Ecto neural progenitor cell (in vitro differentiated cells): ENCODE measurements at places on chromosomes 2 and 18.
A peak's percentile ranks its signal among the peaks of the same experiment; 100 is the strongest.

DNA sequence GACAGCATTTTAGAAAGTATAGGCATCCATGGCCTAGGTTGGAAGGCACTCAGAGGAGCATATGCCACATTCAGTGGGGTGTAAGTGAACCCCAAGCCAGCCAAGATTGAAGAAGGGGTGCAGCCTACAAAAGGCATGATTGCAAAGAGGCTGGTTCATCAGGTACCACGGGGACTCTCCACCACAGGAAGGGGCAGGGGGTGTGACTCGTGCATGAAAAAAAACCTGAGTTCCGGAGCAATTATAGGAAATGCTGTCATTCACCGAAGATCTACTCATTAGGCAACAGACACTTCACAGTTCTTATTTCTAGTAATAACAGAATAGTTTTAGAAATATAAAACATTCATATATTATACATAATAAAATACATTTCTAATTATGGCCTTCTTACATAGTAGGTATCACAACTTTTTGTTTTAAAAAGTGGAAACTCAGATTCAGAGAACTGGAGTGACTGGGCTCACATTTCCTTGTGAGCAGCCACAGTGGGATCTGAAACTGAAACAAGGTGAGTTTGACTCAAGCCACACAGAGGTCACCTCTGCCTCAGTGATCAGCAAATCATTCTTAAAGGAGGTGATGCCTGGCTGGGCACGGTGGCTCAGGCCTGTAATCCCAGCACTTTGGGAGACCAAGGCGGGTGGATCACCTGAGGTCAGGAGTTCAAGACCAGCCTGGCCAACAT lies 188.4 kb upstream of the GYPC start:
- DNase-seq, result no peak

DNA sequence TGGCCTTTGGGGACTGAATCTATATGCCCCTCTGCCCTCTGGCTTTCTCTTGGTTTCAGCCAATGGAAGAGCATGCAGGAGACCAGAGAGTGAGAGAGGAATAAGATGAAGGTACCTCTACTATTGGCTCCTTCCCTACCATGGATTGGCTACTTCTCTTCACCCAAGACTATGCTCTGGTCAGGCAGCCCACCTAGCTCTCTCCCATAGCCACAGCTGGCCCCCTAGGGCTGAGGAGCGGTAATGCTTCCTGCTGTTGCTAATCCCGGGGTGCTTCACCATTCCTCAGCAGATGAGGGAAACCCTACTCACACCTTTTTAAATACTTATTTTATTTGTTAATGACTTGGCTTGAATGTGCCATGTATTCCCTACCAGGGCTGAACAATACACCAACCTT lies 142.4 kb downstream of the MREG start:
- no peak for DNase-seq

DNA sequence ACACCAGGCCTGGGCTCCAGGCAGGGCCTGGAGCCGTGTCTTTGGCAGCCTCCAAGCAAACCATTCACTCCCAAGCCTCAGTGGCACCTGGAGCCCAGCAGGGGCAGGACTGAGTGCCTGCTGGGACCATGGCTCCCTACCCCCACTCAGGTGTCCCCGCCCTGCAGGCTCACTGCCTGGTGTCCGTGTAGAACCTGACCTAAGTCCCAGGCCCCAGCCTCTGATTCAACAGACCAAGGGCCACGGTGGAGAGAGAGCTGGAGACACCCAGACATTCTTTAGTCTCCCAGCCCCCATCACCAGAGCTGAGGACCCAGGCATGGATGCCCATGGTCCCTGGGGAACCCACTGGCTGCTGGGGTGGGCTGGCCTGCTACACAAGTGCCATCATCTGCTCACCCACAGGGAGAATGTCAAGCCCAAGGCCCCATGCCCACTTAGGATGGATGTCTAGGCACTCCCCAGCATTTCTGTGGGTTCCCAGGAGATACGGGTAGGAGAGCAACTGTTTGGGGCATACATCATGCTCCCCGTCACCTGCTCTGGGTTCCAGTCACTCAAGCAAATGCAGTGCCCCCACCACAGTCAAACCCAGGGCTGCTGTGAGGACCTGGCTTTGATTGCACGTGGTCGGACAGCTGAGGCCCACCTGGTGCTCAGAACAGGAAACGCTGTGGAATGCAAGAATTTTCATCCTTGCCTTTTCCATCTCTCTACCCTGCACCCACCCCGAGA lies 42.9 kb upstream of the ATG16L1 start:
- no peak for DNase-seq

GRCh38 chr2:149562324-149562723 lies 25.3 kb downstream of the MMADHC start:
- DNase-seq, result no peak

DNA sequence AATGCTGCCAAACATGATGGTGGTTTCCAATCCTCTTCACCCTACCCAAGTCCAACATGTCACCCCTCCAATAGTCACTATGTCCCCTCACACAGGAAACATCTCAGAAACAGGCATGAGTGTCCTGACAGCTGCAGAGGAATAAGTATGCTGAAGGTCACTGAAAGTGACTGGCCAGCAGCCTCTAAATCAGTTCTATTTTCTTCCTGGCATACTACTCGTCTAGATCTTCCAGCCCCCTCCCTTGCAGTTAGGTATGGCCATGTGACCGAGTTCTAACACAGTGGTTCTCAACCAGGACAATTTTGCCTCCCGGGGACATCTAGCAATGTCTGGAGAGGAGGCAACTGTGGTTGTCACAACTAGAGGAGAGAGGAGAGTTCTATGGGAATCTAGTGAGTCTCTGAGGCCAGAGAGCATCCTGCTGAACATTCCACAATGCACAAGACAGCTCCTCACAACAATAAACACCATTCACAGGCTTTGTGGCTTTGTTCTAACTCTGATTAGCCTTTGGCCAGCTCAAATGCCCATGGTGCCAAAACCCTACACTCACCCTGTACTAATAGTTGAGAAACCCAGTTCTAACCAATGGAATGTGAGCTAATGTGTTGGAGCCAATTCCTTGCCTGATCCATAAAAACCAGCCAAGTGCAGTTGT lies 12.6 kb upstream of the ID2 start:
- DNase-seq, result peak; percentile 22

GRCh38 chr2:143142598-143142997 lies 13.4 kb downstream of the ARHGAP15 start:
- no peak for DNase-seq

- no peak for DNase-seq
Observed at GRCh38 chr2:53867169-53867568, 7.4 kb upstream of the GPR75 start.

DNA sequence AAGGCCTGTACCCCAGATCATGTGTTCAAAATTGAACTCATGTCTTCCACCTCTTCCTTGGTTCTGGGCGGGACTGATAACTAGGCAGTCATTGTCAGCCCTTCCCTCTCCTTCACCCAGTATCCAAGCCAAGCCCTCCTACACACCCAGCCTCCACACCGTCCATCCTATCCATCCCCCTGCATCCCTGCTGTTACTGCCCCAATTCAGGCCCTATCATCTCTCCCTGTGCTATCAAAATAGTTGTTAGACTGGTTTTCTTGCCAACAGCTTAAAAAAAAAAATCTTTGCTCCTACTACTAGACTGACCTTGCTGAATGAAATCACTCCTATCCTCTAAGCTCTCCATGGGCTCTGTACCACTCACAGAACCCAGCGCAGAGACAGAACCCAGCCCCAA lies 32.8 kb downstream of the TGFA start:
- DNase-seq, result no peak

- DNase-seq, result no peak
Observed at GRCh38 chr2:214747992-214748391, 61.5 kb downstream of the BARD1 start.

DNA sequence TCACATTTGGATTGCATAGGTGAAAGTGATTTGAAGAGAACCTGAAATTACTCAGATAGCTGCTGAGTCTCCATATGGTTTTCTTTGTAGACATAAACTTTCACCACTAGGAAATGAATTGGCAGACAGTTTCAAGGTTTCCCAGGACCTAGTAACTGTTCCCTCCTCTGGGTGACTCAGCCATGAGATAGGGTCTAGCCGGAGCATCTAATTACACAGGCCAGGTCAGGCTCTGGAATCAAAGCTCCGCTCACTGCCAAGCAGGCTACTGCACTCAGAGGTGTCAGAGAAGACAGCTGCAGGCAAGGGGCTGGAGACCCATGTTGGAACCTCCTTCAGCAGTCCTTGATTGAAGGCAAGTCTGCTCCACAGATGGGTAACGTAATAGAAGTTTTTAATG lies 429.2 kb downstream of the TNS1 start:
- no peak for DNase-seq

DNA sequence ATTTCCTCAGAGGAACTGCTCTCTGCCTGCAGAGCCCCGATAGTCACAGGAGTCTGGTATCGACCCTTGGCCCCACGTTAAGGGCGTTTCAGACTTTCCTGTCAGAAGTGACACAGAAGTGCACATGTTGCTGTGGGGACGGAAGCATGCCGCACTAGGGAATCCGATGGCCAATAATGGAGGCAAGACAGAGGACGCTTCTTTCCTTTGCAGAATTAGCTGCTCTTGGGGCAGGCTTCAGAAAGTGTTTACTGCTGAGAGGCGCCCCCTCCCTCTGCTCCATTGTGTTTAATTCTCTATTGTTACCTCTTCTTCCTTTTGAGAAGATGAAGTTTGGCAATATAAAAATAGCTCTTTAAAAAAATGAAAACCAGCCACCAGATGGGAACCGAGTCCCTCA lies 118.6 kb upstream of the EML6 start:
- no peak for DNase-seq

- DNase-seq, result no peak
Observed at GRCh38 chr18:48314690-48315089, 94.5 kb downstream of the ZBTB7C start.

DNA sequence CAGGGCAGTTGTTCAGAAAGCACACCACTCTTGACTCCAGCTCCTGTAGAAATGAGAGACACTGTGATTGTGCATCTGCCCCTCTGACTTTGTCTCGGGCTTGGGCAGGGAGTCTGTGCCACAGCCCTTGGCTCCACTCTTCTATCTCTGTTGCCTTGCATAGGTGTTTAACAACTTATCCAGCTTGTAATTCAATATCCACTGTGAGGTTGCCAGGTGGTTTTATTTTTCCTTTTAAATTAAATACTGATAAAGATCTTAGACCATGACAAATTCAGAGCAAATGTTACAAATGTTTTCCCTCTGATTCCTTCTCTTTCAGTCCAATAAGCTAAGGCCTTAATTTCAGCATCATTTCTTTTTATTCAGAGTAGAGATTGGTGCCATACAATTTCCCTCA lies 421.7 kb downstream of the STK39 start:
- no peak for DNase-seq

GRCh38 chr2:16363581-16363980 lies 302.1 kb downstream of the CYRIA start:
- DNase-seq, result no peak

DNA sequence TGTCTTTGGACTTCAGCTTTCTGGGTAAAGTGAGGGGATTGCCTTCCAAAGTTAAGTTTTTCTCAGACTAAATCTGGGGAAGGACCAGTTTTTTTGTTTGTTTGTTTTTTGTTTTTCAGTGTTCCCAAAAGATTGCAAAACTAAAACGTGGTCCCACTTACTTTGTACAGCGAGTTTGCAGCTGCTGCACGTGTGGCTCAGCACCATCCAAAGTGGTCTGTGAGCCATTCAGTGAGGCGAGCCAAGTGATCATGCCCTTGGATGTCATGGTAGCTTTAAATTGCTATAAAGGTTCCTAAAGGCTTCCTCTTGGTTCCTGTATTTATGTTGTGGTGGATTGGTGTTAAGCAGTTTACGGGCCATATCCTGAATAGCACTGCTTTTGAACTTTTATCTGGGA lies 23.0 kb downstream of the TET3 start:
- no peak for DNase-seq

DNA sequence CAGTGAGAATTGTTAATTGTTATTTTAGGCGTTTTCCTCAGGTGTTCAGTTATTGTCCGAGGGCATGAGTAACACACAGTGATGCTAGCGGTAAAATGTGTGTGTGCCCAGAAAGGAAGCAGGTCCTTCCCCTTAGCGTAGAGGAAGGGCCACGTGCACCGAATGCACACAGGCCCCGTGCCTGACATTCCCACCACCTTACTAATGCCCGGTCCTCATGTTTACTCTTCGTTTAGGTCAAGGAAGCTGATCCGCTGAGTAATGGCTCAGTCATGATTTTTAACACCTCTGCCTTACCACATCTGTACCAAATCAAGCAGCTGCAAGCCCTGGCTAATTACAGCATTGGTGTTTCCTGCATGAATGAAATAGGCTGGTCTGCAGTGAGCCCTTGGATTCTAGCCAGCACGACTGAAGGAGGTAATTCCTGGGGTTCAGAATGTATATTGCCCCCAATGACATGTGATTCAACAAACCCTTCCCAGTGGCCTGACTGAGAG lies 76.7 kb downstream of the MERTK start:
- DNase-seq, result no peak

- DNase-seq, result no peak
Observed at GRCh38 chr2:98875081-98875728, 60.8 kb downstream of the CRACDL start.

DNA sequence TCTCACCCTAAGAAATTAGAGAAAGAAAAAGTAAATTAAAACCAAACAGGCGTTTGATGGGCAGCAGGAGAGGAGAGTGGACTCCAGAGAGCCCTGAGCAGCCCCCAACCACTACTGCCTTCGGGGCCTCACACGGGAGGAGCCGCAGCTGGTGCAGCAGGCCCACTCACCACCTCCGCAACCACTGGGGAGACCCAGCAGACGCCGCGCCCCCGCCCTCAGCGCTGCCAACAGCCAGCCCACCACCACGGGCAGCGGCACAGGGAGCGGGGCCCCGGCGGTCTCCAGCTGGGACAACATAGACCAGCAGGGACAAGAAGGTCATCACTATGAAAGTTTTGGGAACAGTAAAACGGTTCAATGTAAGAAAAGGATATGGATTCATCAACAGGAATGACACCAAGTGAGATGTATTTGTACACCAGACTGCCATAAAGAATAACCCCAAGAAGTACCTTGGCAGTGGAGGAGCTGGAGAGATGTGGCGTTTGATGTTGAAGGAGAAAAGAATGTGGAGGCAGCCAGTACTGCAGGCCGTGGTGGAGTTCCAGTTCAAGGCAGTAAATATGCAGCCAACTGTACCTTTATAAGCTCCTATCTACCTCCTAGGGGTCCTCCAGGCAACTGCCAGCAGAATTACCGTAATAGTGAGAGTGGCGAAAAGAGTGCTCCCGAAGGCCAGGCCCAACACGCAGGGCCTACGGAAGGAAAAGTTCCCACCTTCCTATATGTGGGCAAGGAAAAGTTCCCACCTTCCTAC lies 76.5 kb downstream of the OLA1 start:
- no peak for DNase-seq

DNA sequence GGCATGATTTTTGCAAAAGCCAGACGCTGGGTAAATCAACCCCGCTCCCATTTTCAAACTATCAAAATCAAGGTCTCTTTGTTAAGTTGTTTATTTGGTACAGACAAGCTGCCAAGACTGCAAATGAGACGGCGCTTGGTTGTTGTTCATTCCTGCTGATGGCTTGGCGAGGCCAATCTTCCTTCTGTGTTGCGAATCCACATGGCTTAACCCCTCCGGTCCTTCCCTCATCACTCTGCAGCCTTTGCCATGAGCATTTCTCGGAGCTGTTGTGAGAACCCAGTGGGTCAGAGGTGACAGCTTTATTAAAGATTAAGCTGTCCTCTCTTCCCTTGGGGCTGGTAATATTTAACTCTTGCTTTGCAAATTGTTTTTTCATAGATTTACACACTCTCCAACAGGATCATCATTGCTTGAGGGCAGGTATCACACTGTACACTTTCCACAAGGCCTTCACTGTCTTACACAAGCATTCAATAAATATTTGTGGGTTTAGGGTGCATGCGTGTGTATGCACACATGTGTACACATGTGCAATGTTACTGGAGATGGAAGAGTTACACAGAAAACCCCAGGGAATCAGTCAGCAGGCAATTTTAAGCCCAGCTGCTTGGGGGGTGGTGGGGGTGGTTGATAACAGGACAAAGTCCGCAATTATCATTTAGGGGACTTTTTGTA lies 27.8 kb upstream of the KCNF1 start:
- peak; percentile 45 for DNase-seq
